Lung microvascular endothelial cell (primary cell): ENCODE measurements at places on chromosomes 11 and 22. TPM values are rescaled to one million over a fixed set of nuclear protein-coding genes. Genes with fewer than 3 reads are reported as not detected.

The APOBEC3H gene
- 0.22 TPM in 1 of 2 replicates, not detected in the other for total RNA-seq

The CSF2RB gene
- total RNA-seq, result 1.4 and 2.0 TPM in 2 replicates

- no peak for DNase-seq
These were observed 2.5 kb upstream of the PAX6 start for GRCh38 chr11:31813391-31814175.

- no peak for DNase-seq
These were observed 563.1 kb upstream of the LUZP2 start for GRCh38 chr11:23933721-23934120.

DNA sequence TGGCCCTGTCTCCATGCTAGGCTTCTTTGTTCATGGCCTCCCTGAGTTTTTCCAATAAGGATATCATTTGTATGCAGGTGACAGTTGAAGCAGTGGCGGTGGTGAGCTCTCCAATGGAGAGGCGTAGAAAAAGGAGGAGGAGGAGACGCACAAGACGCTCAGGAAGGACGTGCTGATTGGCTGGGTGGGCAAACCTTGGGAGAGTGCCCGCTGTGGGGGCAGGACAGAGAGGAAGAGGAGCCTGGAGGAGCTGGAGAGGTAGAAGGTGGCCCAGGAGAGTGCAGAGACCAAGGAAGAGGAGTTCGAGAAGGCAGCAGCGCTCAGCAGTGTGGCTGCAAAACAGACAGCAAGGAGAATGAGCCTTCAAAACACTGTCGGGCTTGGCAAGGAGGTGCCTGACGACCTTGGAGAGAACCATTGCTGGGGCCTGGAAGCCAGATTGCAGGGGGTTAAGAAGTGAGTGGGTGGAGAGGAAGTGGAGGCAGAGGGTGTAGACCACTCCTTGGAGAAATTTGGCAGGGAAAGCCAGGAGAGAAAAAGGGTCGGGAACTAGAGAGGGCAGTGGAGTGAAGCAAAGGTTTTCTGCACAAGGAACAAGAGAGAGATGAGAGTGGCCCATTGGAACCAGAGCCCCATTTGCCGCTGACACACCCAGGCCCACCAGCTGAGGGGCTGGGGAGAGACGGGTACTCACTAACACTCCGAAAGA lies 7.5 kb downstream of the CLCF1 start:
- no peak for DNase-seq

- peak; percentile 42 for DNase-seq
These were observed 15.2 kb upstream of the GCAT start for GRCh38 chr22:37792494-37792893.

DNA sequence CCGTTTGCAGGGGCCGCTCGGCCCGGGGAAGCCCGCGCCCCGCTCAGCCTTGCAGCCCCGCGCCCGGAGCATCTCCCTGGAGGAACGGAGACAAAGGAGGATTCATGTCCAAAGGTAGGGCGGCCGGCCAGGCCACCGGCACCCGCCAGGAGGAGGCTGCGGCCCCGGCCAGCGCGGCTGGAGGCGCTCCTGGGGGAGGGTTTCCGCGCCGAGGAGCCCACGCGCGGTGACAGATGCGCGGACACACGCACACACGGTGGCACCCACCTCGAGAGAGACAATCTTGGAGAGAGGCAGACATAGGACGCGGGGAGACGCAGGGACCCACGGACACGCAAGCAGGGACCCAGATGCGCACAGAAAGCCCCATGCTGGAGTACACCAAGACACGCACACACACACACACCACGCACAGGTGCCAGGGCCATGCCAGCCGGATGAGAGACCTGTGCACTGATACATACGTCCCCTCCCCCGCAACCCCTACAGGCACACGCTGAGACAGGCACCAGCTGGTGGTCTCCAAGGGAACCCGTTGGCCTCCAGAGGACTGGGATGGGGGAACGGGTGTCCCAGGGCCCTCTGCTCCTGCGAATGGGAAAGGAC lies 7.8 kb downstream of the SEPTIN3 start:
- no peak for DNase-seq

DNA sequence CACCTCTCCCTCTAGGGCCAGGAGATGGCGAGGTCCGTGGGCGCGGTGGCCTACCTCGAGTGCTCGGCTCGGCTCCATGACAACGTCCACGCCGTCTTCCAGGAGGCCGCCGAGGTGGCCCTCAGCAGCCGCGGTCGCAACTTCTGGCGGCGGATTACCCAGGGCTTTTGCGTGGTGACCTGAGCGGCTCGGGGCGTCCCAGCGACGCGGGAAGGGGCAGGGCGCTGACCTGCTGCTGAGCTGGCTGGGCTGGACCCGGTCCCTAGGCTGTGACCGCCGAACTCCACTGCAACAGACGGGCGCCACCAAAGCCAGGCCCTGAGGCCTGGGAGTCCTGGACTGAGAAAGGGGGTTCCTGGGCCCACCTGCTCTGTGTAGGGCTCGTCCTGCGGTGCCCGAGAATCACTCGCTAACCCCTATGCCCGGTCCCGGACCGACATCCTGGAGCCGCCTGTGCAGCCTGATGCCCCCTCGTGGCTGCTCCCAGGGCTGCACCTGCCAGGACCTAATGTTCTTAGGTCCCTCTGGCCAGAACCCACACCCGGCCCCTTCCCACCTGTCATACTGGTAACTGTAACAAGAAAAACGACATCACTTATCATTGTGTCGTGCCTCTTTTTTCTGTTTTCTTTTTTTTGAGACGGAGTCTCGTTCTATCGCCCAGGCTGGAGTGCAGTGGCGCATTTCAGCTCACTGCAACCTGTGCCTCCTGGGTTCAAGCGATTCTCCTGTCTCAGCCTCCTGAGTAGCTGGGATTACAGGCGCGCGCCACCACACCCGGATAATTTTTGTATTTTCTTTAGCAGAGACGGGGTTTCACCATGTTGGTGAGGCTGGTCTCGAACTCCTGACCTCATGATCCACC lies 15.0 kb downstream of the RHOD start:
- DNase-seq, result peak; percentile 76

DNA sequence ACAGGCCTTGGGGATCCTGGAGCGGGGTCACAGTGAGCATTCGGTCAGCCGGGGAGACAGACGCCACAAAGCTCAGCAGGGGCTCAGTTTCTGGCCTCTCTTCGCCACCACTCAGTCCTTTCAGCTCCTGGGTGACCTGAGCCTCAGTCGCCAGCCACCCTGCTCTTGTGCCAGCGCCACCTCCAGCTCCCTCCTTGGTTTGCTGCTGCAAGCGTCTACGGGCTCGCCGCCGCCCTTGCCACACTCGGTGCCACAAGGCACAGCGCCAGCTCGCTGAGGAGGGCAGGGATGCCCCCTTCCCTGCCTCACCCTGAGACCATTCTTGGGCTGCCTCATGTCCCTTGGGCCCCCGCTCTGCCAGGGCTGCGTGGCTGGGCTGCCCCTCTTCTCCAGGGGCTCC lies 1.5 kb upstream of the EEF1G start:
- DNase-seq, result no peak

DNA sequence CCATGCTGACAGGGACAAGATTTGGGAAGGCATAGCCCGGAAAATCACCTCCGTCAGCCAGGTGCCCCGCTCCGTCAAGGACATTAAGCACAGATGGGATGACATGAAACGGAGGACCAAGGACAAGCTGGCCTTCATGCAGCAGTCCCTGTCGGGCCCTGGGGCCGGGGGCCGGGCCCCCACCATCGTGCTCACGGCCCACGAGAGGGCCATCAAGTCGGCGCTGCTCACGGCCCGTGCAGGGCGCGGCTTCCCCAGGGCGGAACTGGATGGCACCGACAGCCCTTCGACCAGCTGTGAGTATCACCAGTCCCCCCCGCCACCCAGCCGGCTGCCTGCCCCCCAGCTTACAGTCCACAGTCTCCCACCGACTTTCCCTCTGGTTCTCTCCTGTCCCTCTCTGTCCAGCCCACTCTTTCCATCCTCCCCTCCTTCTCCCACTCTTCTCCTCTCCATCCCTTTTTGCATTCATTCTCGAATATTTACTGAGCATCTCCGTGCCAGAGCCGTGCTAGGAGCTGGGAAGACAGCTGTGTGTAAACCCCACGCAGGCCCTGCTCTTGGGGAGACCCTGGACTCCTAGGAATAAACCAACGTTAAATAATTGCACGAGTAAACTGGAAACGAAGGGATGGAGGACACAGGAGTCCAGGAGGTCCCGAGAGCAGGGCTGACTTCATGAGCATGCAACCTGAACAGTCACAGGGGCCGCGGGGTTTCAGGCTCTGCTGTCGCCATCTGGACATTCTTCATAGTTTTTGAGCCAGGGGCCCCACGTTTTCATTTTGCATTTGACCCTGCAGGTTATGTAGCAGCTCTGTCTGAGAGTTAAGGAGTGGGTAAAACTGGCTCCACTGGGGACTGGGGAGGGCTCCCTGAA lies 62.8 kb downstream of the PRDM11 start:
- no peak for DNase-seq

- DNase-seq, result peak; percentile 66
These were observed 27.0 kb upstream of the AMOTL1 start for GRCh38 chr11:94741022-94741679.
